ENCODE measurements at places on chromosomes 6 and 20.

DNA sequence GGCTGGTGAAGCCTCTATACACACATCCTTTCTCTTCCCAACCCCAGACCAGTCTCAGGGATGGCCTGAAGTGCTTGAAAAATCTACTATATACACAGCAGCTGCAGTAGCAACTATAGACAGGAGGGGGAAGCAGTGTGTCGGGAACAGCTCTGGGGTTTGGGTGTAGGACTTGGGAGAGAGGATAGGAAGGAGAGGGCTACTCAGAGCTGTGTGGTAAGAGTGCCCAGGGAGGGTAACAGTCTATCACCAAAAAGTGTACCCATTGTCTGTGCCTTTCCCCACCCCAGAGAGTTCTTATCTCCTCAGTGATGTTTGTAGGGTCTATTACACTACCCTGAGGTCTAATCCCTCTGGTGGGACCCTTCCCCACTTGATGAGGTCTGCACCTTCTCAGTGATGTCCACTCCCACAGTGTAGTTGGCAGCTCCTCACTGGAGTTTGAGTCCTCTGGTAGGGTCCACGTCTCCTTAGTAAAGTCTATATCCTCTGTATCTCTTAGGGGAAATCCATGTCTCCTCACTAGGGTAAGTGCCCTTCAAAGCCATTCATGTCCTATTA is 1.5 kb upstream of the GGT7 start:
- peak; percentile 59 for DNase-seq

- DNase-seq = no peak
Observed at GRCh38 chr6:1321738-1322137, 9.8 kb downstream of the FOXQ1 start.

DNA sequence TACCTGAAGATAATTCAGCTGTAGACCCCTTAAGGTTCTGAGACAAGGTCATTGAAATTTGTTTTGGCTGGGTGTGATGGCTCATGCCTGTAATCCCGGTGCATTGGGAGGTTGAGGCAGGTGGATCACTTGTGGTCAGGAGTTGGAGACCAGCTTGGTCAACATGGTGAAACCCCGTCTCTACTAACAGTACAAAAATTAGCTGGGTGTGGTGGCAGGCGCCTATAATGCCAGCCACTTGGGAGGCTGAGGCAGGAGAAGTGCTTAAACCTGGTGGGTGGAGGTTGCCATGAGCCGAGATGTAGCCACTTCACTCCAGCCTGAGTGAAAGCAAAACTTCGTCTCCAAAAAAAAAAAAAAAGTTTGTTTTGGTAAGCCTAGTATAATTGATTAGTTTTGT is 11.0 kb downstream of the SRSF3 start:
- no peak for DNase-seq

DNA sequence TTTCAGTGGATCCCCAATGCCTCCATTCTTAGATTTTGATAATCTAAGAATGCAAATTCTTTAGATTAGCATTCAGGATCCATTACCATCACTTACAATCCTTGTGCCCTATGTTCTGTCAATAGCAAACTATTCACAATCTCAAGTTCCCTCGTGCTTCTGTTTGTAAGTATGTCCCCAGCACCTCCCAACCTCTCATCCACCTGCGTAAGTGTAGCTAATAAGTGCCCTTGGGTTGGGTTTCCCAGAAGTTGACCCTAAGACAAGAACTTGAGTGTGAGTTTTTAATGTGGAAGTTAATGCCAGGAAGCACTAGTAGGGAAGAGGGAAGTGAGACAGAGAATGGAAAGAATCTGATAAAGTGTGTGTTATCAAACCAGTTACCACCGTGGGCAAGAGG is 72.6 kb upstream of the PAK5 start:
- DNase-seq = no peak

GRCh38 chr20:56716806-56717205 is 87.7 kb downstream of the TFAP2C start:
- DNase-seq = no peak

DNA sequence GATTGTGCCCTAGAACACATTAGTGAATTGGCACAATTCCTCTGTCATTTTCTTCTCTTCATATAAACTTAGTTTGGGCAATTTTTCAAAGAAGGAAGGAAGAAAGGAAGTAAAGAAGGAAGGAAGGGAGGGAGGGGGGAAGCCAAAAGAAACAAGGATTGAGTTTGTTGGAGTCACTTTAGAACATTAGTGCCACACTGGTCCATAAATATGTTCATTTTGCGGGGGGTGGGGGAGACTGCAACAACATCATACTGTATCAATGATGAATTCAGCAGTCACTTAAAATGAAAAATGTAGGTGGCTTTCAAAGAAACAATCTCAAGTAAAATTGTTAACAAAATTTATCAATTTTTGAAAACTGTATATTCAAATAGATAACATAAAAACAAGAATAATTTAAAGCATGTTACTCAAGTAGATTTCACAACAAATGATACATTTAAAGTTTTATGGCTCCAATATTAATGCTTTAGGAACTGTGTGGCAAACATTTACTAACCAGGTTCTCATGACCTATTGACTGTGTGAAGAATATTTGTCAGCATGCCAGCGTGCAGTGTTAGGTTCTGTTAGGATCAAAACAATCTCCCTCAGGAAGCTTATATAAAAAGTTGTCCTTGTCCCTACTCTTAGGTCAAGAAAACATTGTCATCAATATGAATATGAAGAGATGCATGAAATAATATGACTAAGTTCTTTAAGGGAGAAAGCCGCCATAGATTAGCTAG is 208.1 kb upstream of the AGPAT4 start:
- DNase-seq = no peak

DNA sequence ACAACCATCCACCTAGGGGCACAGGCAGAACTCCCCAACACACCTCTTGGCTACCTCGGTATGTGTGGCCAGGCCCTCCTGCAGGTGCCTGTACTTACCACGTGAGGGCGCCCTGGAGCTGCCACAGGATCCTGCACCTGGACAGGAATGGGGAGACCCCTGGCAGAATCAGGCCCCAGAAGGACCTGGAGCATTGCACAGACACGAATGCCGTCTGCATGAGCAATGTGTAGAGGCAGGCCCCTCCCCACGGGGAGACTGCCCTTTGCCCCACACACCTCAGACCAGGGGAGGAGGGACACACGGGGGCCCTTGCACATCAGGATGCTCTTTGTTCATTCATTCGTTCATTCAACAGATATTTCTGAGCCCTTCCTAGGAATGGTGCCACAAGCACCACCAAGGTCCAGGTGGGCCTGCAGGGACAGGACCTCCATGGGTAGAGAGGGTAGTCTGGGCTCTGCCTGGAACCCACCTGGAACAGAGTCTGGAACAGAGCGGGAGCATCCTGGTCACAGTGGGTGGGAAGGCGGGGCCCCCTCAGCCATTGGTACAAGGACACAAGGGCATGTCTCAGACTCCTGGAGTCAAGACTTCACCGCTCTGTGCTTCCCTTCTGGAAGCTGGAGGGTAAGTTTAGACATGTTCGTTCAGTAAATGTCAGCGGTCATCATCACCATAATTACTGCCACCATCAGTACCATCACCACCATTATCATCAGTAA is 32.3 kb downstream of the YTHDF1 start:
- peak; percentile 54 for DNase-seq

- DNase-seq = no peak
Observed at GRCh38 chr6:168784426-168784825, 343.4 kb downstream of the SMOC2 start.

GRCh38 chr6:105445481-105445880 is 42.6 kb upstream of the PREP start:
- DNase-seq = no peak

GRCh38 chr20:50120935-50121693 is 8.2 kb upstream of the UBE2V1 start:
- no peak for DNase-seq

DNA sequence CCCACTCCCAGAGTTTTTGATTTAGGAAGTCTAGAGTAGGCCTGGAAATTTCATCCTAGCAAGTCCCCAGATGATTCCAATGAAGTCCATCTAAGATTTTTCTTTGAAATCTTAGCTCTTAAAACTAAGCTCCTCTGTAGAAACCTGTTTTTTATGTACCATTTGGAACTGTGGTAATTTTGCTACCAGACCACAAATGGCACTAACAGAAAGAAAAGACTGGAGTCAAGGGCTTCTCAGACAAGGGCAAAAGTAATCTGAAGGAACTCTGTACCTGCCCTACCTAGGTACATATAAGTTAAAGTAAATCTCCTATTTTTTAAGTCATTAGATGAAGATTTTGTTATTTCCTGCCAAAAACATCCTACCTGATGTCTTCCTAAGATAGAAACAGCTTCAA is 155.0 kb upstream of the HTR1E start:
- no peak for DNase-seq

GRCh38 chr20:48824830-48825565 is 2.8 kb downstream of the PREX1 start:
- DNase-seq = no peak

DNA sequence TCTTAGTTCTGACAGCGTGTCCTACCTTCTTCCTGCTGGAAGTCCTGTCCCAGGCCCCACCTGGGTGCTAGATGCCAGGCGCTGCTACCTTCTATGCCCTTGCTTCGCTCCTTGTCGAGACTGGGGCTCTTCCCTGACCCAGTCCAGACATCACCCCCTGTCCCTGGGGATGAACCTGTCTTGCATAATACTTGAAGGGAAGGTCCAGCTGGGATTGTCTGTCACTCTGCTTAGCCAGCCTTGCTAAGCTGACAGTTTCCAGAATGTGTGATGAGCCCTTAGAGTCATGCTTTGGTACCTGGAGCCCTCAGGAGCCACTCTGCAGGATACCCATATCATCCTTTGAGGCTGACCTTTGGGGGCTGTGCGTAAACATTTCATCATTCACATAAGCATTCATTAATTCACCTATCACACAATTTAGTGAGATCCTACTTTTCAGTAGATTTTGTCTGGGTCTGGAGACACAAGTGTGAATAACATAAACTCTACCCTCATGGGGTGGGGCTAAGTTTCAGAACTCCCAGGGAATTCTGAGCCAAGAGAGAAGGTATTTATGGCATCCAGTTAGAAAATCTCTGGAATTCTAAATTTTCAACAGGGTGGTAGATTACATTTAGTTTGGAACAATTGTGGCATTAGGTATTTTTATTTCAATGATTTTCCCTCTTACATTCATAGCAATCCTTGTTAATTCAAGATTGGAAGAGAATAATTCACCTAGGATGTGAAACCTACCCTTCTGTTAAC is 151.1 kb upstream of the HDAC2 start:
- no peak for DNase-seq

DNA sequence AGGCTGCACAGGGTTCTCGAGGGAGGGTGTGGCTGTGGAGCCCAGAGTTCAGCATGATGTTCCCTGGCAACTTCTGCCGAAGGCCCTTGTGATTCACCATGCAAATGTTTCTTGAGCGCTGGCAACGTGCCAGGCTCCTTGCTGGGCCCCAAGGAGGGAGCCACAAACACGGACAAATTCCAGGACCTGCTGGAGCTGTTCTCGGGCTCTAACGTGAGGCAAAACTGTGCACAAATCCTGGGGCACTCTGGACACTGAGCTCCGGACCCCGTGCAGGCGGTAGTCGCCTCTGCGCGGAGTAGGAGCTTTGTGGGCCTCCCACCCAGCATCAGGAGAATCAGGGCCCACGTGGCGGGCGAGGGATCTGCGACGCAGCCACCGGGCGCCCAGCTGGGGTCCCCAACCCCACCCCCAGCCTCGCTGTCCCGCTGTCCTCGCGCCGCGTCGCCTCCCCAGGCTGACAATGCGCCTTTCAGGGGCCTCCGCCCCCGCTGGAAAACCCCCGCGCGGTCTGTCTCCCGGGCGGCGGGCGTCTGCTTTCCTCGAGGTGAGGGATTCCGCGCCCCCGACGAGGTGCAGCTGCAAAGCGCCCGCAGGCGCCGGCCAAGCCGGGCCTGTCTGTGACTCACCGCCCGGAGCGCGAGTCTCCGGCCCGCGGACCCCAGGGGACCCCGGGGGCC is 31.7 kb upstream of the SCUBE3 start:
- DNase-seq = no peak

DNA sequence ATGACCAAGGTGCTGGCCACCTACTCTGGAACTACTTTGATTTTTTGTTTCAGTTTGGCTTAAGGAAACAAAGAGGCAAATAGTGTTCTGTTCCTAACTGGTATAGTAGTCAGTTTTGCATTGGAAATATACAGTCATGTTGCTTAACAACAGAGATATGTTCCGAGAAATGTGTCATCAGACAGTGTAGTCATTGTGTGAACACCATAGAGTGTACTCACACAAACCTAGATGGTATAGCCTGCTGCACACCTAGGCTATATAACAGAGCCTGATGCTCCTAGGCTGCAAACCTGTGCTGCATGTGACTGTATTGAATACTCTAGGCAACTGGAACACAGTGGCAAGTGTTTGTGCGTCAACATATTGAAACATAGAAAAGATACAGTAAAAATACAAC is 80.4 kb downstream of the ARID1B start:
- no peak for DNase-seq

- DNase-seq = no peak
Observed at GRCh38 chr6:138004430-138005287, 102.6 kb downstream of the PERP start.

GRCh38 chr20:64038224-64038564 is 2.2 kb downstream of the C20orf204 start:
- no peak for DNase-seq

GRCh38 chr6:139060332-139060731 is 31.8 kb downstream of the ABRACL start:
- DNase-seq = no peak

- no peak for DNase-seq
Observed at GRCh38 chr6:12769556-12770256, 53.1 kb downstream of the PHACTR1 start.

- DNase-seq = no peak
Observed at GRCh38 chr6:35474131-35474941, 6.1 kb downstream of the RPL10A start.

GRCh38 chr6:125804264-125804663 is 13.5 kb downstream of the NCOA7 start:
- DNase-seq = no peak

- DNase-seq = no peak
Observed at GRCh38 chr20:37228082-37228481, 33.5 kb downstream of the GHRH start.

DNA sequence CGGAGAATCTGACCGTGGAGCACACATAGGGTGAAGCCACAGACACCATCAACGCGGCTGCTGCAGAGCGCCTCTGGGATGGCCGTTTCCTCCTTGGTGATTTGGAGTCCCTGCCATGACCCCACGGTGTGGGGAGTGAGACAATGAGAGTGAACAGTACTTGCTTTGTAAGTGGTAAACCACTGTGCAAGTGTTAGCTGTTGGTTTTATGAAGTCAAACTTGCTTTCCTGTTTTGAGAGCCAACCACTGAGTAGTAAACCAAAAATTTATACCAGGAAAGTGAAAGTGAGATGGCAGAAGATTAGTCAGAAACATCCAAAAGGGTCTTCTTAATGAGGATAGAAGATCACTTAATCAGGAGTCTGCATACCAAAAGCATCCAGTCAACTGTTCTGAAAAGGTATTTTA is 160.7 kb downstream of the FOXC1 start:
- DNase-seq = no peak

GRCh38 chr6:6386010-6386409 is 65.5 kb upstream of the F13A1 start:
- no peak for DNase-seq

GRCh38 chr6:98949589-98949988 is 1.8 kb upstream of the FBXL4 start:
- DNase-seq = no peak

All from progenitor cell of endocrine pancreas (in vitro differentiated cells).